Occipital lobe (tissue), 3 donors: ENCODE measurements at places on chromosomes 7 and 10. TPM values are rescaled to one million over a fixed set of nuclear protein-coding genes. Genes with fewer than 3 reads are reported as not detected.

DNA sequence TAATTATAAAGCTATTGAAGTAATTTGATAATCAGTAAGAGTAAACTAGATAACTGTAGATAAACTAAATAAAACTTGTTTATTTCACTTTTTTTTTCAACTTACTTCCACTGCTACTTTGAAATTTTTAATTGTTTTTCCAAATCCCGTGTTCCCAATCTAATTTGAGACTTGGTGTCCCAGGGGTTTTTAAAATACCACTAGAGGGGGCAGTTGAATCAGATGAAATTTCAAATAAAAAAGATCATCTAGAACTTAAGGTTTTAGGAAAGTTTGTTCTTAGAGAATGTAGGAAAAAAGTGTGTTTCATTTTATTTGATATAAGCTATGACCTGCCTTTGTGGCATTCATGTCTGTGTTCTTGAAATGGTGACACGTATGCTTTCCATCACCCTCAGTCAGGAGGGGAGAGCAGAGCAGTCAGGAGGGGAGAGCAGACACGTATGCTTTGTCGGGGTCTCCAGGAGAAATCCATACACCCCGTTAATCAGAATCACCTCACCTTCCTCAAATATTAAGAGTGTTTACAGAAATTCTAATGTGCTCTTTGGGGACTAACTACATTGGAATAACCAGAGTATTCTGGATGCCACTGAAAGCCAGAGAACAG, 49.9 kb downstream of the C10orf67 start:
- no peak for DNase-seq

DNA sequence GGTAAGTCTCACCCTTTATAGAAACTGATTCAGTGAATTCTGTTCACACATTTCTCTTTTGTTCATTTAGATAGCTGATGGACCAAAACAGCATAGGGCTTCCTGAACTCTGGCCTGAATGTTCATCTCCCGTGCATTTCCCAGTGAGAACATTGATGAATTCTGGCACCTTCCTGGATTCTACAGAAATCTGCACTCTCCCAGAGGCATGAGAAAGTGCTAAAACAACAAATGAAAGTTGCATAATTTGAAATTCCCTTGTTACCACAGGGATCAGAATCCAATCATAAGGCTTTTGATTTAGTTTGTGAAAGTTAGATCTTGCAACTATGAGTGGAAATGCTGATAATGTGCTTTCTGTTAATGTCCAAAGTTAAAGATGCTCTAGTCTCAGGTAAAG, 29.7 kb upstream of the SCIN start:
- DNase-seq, result no peak

DNA sequence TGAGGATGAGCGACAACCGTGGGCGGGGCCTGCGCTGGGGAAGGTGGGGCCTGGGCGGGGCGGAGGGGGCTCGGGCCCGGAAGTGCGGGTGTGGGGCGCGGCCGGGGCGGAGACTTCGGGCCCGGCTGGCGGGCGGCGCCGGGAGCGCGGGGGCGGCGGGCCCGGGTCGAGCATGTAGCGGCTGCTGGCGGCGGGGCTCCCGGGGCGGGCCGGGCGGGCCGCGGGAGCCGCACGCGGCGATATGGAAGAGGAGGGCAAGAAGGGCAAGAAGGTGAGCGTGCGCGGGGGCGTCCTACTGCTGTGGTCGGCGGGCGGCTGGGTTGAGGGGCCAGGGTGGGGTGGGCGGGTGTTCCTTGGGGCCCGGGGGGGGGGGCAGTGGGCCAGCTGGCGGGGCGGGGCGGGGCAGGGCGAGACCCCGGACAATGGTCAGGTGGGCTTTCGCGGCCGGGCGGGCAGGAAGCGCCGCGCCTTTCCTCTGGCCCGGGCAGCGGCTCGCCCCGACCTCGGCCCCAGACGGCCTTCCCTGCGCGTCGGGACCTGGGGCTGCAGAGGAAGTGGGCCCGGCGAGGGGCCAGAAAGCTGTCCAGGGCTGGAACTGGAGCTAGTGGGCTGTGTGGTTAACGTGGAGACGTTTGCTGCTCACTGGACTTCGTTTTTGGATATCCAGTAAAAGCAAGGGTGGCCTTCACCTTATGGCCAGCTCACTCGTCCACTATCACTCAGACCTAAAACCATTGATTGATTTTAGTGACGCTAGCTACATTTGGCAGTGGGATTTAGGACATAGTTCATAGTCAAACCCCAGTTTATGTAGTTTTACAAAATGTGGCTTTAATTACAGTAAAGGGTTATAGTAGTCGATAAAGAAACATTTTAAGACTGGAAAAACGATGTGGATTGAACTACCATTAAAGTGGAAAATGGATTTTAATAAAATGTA, at the start of gene CCM2:
Gene CCM2, plus strand, starts transcription at position 109 of the 940 bp plus-strand sequence. Its CDS starts 133 bp downstream, at position 242.
- DNase-seq, result no peak

- no peak for DNase-seq
Observed at GRCh38 chr10:72692994-72693781, 1.2 kb downstream of the MCU start.

GRCh38 chr10:49518982-49519578, 19.8 kb downstream of the ERCC6 start:
- DNase-seq, result no peak

GRCh38 chr7:134245253-134245652, 71.5 kb downstream of the SLC35B4 start:
- DNase-seq, result no peak

The LLCFC1 gene
- not detected for total RNA-seq

- no peak for DNase-seq
Observed at GRCh38 chr10:31659665-31660064, 269.0 kb downstream of the ARHGAP12 start.

DNA sequence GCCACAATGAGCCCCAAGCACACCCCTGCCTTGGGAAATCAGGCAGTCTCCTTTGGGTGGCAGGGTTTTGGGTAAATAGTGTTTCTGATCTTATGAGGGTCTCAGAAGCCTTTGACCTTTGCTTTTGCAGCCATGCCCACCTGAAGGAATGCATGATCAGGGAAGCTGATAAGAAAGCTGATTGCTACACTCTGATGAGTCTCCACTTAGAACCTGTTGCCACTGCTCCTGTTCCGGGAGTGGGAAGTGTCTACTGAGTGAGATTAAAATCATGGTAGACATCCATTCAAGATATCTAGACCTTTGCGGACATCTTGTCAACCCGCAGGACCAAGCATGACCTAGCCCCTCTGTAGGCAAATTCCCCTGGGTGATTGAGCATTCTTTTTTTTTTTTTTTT, 282.6 kb downstream of the SKIDA1 start:
- no peak for DNase-seq

DNA sequence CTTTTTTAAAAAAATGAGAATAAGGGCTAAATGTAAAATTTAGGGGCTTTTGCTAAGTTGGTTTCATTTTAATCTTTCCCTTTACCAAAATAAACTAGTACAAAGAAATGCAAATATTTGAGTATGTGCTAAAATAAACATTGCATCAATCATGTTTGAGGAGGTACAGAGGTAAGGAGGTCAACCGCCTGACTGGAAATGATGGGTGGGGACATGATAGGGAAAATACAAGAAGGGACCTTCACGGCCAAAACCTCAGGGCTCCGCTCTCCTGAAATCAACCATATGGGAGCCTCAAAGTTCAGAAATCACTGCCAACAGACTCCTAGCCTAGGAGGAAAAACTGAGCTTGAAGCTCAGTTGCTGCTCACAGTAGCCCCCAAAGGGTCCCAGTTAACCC, 207.6 kb downstream of the AHR start:
- no peak for DNase-seq

The PRKCQ gene
- 1.4 TPM for total RNA-seq

- no peak for DNase-seq
Observed at GRCh38 chr7:30448461-30449189, 30.0 kb downstream of the NOD1 start.

DNA sequence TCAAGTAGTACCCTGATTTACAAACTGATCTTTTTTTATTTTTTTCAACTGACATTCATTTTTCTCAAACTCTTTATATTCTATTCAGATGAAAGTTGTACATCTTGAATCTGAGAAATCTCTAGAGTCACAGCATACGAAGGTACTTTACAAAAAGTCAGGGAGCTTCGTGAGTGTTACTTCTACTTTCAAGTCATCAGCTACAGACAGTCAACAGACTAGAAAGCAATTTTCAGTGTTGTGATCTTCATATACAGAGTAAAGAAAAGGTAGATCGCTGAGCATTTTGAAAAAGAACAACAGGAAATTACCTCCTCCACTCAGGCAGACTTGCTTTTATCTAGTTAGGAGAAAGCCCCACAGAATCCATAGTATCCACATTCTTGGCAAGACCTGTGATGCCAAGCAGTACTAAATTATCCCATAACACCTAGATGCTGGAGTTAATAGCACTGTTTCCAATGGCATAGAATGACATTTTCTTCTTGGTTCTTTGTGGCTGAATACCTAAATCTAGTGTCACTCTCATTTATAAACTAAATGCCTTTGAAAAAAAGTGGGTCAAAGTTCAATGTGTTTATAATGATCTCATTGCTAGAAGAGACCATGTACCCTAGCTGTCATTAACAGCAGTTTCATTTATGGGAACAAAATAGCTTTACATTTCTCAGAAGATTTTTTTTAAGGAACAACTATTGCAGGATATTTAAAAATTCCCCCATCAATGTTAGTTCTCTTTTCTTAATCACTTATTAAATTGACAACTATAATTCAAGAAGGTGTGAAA, 12.0 kb upstream of the ZNF800 start:
- DNase-seq, result no peak

GRCh38 chr7:135920478-135920877, 56.7 kb downstream of the MTPN start:
- no peak for DNase-seq

DNA sequence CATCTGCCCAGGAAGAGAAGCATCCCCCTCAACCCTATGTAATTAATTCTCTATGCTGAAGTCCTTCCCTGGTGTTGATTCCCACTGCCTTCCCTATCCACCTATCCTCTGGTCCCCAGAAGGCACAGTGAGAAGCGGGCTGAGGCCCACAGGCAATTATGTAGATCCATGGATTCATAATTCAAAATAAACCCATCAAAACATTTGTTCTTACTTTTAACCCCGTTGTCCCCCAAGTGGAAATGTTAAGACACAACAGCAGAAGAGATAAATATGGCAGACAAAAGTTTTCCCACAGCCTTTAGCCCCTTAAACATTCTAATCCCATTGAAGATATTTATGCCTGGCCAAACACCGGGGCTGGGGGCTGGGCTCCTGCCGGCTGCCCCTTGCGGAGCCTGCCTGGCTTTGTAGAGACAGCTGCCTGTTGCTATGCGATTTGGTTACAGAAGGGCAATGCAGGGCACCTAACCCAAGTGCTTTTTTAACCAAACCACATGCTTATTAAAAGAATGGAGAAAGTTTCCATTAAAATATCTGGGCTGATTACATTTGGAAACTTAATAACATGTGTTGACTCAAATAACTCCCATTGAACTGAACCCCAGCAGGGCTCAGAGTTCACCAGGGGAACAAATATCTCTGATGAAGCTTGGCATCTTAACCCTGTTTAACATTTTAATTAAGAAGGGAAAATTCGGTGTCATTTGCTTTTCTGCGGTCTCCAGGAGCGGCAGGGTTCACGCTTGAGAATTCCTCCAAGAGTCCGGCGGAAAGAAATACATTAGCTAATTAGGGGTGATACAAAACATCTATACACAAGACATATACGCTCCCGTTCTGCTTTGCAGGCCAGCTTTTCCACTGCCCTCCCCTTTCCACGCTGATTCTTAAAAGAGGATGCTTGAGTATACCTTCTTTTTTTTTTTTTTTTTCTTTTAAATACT, 110.8 kb upstream of the FGFR2 start:
- no peak for DNase-seq

The TAS2R4 gene
- total RNA-seq, result 4.5 TPM

DNA sequence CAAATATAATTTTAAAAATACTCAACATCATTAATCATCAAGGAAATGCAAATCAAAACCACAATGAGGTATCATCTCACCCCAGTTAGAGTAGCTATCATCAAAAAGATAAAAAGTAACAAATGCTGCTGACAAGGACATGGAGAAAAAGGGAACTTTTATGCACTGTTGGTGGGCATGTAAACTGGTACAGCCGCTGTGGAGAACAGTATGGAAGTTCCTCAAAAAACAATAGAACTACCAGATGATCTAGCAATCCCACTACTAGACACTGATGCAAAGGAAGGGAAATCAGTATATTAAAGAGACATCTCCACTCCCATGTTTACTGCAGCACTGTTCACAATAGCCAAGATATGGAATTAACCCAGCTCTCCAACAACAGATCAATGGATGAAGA, 384.5 kb downstream of the PLXDC2 start:
- DNase-seq, result no peak

GRCh38 chr10:88879534-88880281, at the start of gene STAMBPL1:
Gene STAMBPL1 (plus strand): TSS chr10:88880245. CDS start chr10:88901709, 21,464 bp downstream.
- DNase-seq, result peak; percentile 63

DNA sequence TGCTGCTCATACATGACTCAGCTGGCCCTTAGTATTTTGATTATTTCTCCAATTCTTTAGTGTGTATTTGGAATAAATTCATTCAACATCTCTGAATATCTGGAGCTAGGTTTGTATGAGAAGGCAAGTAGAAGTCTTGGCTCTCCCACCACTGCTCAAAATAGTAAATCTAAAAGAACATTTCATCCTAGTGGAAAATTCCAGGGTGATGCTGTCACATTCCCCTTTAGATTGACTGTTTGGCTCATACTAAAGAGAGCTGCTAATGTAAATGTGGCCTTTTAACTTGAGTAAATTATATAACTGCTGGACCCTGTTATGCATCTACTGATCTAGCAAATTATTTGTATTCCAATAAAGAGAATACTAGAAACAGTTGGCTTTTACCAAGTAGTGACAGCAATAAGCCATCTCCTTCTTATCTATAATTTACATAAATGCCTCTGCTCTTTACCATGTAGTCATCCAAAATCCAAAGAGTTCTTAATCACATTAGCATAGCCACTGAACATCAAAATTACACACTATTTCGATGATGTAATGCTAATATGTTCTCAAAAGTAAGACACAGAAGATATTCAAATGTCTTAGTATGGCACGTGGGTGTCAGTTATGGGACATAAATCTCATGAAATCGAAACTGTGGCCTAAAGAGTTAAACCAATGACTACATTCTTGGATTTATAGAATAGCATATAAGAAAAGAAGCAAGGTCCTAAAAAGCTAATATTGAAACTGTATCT, 86.9 kb upstream of the KCND2 start:
- DNase-seq, result no peak

GRCh38 chr7:82723411-82723810, 279.8 kb upstream of the CACNA2D1 start:
- no peak for DNase-seq

DNA sequence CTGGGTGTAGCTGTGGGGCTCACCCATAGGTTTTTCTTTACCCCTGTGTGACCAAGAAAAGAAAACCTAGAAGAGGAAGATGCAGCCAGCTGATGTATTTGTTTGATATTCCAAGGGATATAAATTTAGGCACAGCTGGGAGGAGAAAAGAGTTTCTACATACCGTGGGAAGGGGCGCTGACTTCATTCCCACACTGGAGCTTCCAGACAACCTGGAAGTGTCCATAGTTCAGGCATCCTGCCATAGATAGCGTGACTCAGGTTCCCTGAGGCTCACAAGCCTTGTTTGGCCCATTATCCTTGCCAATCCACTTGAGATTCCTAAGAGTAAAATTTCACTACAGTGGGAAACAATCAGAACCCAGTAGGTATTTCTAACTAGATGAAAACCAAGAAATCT, 371.7 kb upstream of the NRP1 start:
- DNase-seq, result no peak

GRCh38 chr7:110448918-110449317, 642.0 kb upstream of the LRRN3 start:
- no peak for DNase-seq
